ENCODE measurements at places on chromosomes 1 and 21. TPM values are rescaled to one million over a fixed set of nuclear protein-coding genes. Genes with fewer than 3 reads are reported as not detected.

GRCh38 chr1:229869240-229869639 lies 197.8 kb upstream of the GALNT2 start:
- H3K27me3 ChIP-seq: no peaks in the 10 kb centered on the region
- H3K4me3 ChIP-seq: no peak overlapping the region
- H3K36me3 ChIP-seq: no peaks in the 10 kb centered on the region
- no peak overlapping the region for H3K27ac ChIP-seq
- no peaks in the 10 kb centered on the region for H3K4me1 ChIP-seq
- no peak for DNase-seq

Gene NEXN
- 43.9 TPM for total RNA-seq

DNA sequence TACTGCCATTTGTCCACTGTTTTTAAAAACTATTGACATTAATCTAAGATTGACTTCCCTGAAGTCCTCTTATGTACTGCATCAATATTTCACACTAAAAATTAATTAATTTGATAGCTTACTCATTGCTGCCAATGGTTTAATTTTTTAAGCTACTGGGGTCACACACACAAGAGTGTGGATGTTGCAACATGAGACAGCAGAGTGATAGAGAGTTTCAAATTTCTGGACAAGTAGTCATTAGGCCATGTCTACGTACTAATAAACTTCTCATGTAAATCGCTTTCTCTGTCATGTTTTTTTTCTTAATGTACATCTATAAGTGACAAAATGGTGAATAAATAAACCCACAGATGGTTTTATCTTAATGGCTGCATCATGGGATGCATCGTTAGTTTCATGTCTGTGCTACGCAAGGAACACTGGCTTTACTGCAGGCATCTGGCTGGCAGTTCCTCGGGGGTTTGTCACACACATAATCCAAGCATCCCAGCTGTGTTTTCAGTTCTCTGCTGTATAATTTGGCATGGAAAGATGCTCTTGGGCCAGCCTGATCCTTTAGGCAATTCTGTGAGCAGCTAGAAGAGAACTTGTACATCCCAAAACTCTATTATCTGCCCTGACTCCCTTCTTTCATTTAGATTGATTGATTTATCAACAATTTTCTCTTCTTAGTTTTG lies 16.4 kb upstream of the CHODL start:
- no peak overlapping the region for H3K27ac ChIP-seq
- no peaks in the 10 kb centered on the region for H3K27me3 ChIP-seq
- no peak for DNase-seq
- no peaks in the 10 kb centered on the region for H3K4me1 ChIP-seq
- H3K36me3 ChIP-seq: no peaks in the 10 kb centered on the region
- no peak overlapping the region for H3K4me3 ChIP-seq

DNA sequence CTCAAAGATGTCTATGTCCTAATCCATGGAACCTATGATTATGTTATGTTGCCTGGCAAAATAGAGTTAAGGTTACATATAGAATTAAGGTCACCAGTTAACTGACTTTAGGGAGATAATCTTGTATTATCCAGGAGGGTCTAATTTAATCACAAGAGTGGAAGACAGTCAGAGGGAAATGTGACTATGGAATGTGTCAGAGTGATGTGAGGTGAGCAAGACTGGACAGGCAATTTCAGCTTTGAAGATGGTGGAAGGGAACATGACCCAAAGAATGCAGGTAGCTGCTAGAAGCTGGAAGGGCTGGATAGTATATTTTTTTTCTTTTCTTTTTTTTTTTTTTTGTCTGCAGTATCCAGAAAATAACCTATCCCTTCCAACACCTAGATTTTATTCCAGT lies 241.7 kb upstream of the NEGR1 start:
- H3K4me3 ChIP-seq: no peak overlapping the region
- no peaks in the 10 kb centered on the region for H3K27me3 ChIP-seq
- no peak for DNase-seq
- H3K4me1 ChIP-seq: no peaks in the 10 kb centered on the region
- no peaks in the 10 kb centered on the region for H3K36me3 ChIP-seq
- no peak overlapping the region for H3K27ac ChIP-seq

GRCh38 chr1:220957233-220957605 lies 78.0 kb downstream of the HLX start:
- no peak overlapping the region for H3K4me3 ChIP-seq
- DNase-seq: peak; percentile 16
- no peaks in the 10 kb centered on the region for H3K27me3 ChIP-seq
- H3K4me1 ChIP-seq: no peaks in the 10 kb centered on the region
- H3K27ac ChIP-seq: peak overlapping the region; percentile 30

DNA sequence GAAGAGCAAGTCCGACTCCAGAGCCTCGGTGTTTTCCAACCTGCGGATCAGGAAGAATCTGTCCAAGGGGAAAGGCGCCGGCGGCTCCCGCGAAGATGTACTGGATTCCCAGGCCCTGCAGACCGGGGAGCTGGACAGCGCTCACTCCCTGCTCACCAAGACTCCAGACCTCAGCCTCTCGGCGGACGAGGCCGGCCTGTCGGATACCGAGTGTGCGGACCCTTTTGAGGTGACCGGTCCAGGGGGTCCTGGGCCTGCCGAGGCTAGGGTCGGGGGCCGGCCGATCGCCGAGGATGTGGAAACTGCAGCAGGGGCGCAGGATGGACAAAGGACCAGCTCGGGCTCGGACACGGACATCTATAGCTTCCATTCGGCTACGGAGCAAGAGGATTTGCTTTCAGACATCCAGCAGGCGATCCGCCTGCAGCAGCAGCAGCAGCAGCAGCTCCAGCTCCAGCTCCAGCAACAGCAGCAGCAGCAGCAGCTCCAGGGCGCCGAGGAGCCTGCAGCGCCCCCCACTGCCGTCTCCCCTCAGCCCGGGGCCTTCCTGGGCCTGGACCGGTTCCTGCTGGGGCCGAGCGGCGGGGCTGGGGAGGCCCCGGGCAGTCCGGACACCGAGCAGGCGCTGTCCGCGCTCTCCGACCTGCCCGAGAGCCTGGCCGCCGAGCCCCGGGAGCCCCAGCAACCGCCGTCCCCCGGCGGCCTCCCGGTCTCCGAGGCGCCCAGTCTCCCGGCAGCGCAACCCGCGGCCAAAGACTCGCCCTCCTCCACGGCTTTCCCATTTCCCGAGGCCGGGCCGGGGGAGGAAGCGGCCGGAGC lies 827 bp downstream of the FMN2 start:
- H3K27ac ChIP-seq: peak overlapping the region; percentile 61
- H3K4me3 ChIP-seq: peak overlapping the region; percentile 33

- no peaks in the 10 kb centered on the region for H3K27me3 ChIP-seq
- H3K4me3 ChIP-seq: no peak overlapping the region
- no peaks in the 10 kb centered on the region for H3K4me1 ChIP-seq
- DNase-seq: no peak
Observed at GRCh38 chr1:44454704-44455103, 49.6 kb downstream of the RNF220 start.

Gene MYOM3
- not detected for total RNA-seq

DNA sequence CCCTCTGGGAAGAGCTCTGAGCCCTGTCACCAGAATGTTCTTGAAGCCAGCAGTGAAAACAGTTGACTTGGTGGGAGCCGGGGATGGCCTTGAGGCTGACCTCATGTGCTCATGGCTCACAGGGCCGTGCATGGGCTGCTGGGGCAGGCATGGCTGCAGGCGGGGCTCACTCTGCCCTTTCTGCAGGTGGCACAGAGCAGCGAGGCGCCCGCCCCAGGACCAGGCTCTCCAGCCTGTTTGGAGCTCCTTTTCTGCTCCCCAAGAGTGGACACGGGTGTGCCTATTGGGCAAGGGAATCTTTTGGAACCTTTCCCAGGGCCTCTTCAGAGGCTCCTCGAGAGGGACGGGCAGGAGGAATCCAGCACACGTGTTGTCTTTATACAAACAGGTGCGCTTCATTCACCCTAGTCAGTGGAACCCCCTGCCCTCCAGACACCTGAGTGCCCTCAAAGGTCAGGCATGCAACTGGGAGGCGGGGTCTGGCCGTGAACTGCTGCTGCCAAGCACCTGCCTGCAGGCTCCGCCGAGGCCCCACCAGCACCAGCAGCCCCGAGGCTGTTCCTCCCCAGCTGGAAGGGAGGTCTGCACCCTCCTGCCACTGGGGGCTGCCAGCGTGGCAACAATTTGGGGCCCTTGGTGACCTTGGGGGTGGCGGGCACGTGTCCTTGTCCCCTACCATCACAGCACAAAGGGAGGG lies 2.6 kb upstream of the TTC34 start:
- no peak overlapping the region for H3K27ac ChIP-seq
- no peaks in the 10 kb centered on the region for H3K36me3 ChIP-seq
- H3K4me1 ChIP-seq: no peaks in the 10 kb centered on the region
- no peaks in the 10 kb centered on the region for H3K27me3 ChIP-seq
- no peak overlapping the region for H3K4me3 ChIP-seq
- no peak for DNase-seq

Gene ERMAP
- total RNA-seq: 0.59 TPM

Measured in uterus (tissue), 4 donors.